ENCODE measurements at places on chromosomes 13 and 19. TPM values are rescaled to one million over a fixed set of nuclear protein-coding genes. Genes with fewer than 3 reads are reported as not detected.
A peak's percentile ranks its signal among the peaks of the same experiment; 100 is the strongest.

CCNA1 gene
- not detected for total RNA-seq

RETN gene
- not detected for total RNA-seq

ZSCAN1 gene
- 0.36 TPM for total RNA-seq

CPAMD8 gene
- 0.29 TPM for total RNA-seq

CLPTM1 gene
- total RNA-seq: 61.3 TPM

- no peaks in the 10 kb centered on the region for H3K4me1 ChIP-seq
- no peak overlapping the region for H3K27ac ChIP-seq
- H3K36me3 ChIP-seq: no peaks in the 10 kb centered on the region
- H3K4me3 ChIP-seq: no peak overlapping the region
Measured at GRCh38 chr13:58949646-58950045, 1214.1 kb downstream of the DIAPH3 start.

DNA sequence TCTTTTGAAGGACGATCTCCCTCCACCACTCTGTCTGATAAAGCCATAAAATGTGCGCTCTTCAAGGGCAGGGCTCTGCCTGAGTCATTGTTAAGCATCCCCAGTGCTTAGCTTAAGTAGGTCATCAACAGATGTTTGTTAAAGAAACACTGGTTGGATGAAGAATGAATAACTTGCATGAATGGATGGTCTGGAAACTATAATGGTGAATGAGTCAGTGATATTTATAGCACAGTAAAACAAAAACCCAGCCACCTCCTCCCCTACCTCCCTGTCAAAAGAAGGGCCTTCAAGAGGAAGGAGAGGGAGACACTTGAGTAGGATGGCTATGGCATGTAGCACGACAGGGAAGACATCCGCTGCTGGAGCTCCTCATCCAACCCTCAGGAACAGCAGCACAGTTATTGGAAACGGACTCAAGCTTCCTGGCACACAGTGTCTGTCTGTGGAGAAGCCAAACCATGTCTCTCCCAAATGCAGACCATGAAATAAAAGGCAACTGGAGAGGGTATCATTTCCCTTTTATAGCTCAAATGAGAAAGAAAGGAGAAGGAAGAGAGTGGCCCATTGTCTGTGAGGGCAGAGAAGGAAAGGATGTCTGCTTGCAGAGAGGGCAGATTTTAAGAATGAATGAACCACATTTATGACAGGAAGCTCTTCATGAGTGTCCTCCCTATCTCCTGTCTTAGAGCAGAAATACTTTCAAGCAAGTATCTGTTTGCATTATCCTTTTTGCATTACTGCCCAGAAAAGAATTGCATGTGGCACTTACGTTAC is 183.5 kb upstream of the UBL3 start:
- no peaks in the 10 kb centered on the region for H3K36me3 ChIP-seq
- H3K4me3 ChIP-seq: peak overlapping the region; percentile 8
- DNase-seq: peak; percentile 88
- H3K4me1 ChIP-seq: peaks cover 35% of the 10 kb centered on the region
- H3K27ac ChIP-seq: peak overlapping the region; percentile 95

DNA sequence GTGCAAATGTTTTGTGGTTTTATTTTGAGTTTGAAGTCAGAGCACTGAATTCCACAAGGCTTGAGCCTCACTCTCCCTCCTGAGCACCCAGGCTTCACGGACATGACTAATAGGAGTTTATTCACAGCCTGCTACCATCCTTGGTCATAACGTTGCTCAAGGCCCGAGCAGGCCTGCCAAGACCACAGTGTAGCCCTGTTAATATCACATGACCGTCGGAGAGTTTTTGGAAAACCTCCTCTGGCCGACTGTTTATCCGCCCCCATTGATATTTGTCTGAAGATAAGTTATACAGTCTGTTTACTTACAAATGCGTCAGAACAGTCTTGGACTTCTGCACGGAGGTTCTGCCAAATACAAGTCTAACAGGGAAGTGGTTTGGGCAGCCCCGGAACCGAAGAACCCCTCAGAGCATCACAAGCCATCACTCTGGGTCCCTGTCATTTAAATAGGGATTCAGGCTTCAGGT is 89.9 kb downstream of the COL4A2 start:
- peak overlapping the region; percentile 57 for H3K4me3 ChIP-seq
- H3K36me3 ChIP-seq: no peaks in the 10 kb centered on the region
- DNase-seq: peak; percentile 83
- no peaks in the 10 kb centered on the region for H3K27me3 ChIP-seq
- peaks cover 89% of the 10 kb centered on the region for H3K4me1 ChIP-seq

DNA sequence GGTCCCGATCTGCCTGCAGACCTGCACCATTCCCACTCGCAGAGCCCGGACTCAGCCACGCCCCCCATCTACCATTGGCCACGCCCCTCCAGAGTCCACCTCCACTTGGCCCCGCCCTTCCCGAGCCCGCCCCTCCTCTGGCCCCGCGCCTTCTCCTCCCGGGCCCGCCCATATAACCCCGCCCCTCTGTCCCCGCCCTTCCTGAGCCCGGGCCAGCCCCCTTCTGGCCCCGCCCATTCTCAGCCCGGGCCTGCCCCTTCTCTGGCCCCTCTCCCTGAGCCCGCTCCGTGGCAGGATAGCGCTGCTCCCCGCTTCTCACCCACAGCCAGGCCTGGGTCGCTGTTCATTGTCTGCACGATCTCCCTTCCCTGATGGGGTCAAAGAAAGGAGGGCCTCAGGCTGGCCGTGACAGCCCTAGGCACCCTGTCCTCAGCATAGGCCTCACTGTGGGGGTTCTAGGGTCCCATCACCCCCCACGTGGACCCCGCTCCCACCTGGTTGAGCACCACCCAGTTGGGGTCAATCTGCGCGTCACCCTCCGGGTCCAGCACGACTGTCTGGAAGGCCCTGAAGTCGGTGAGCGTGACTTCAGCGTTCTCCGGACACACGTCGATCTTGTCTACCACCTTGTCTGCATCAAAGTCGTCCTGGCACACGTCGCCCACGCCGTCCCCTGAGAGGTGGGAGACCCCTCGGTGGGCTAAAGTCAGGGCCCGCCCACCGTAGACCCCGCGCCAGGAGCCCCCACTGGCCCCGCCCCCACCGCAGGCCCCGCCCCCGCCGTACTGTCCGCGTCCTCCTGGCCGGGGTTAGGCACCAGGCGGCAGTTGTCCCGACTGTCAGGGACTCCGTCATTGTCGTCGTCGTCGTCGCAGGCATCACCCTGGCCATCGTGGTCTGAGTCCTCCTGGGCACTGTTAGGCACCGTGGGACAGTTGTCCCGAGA is 5.7 kb downstream of the COMP start:
- no peaks in the 10 kb centered on the region for H3K4me1 ChIP-seq
- H3K36me3 ChIP-seq: no peaks in the 10 kb centered on the region
- no peak overlapping the region for H3K4me3 ChIP-seq
- no peak overlapping the region for H3K27ac ChIP-seq
- H3K27me3 ChIP-seq: peaks cover 19% of the 10 kb centered on the region

DNA sequence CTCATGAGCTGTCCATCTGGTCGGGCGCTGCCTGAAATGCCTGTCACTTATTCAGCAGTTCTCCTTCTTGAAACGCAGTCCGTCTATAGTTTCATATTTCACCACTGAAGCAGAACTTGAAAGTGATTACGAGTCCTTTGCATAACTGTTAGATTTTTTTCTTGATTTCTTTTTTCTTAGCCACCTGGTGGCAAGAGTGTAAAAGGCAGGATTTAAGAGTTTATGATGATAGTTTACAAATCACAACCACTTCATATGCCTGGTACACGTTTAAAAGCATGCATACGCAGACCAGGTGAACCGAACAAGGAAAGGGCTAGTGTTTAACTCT is 45.8 kb downstream of the GGACT start:
- H3K27ac ChIP-seq: no peak overlapping the region
- no peak overlapping the region for H3K4me3 ChIP-seq
- H3K27me3 ChIP-seq: no peaks in the 10 kb centered on the region

DNA sequence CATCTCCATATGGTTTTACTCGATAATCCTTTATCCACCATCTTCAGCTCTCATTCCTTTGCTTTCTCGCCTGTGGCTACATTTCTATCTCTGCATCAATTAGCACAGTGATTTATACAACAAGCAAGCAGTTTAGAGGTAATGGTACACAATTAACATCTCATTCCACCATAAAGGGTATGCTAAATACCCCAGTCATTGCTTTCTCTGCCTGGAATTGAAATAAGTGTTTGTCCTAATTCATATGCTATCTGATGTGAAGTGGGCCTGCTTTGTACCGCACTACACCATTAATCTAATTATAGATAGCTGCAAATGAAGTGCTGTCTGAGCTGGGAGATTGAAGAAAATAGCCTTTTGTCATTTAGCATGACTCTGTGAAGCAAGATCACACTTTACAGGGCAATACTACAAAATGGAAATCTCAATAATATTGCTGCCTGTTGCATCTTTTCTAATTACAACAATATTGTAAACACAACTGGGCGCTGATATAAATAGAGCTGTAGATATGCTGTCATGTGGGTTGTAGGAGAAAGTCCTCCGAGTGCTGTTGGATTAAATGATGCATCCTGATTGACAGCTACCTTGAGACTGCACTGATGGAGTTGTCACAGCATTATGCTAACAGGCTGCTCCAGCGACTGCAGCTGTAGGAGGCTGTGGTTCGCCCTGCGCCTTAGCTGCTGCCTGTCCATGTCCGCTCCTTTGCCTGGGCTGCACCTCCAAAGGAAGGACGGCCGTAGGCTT is 78.2 kb downstream of the GGACT start:
- H3K36me3 ChIP-seq: no peaks in the 10 kb centered on the region
- H3K4me3 ChIP-seq: no peak overlapping the region
- H3K4me1 ChIP-seq: peaks cover 9% of the 10 kb centered on the region
- no peak for DNase-seq
- no peaks in the 10 kb centered on the region for H3K27me3 ChIP-seq
